GM23248 (cell line): ENCODE measurements at places on chromosomes 2 and 18.

DNA sequence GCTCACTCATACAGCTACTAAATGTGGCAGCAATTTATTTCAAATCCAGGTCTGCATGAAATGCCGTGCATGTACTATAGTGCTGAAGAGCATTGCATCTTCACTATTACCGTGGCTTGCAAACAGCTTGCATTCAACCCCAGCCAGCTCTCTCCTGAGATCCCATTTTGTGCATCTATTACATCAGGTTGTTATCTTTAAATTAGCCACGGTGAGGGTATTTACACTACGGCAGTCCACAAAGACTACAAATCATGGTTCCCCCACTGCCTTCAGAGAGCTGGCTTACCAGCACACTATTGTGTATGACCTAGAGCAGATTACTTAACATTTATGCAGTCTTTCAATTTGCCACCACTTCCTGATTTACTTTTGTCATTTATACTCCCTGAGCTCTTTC is 621.3 kb upstream of the LRATD1 start:
- no peaks in the 10 kb centered on the region for H3K4me1 ChIP-seq
- no peaks in the 10 kb centered on the region for H3K36me3 ChIP-seq
- DNase-seq, result no peak
- no peaks in the 10 kb centered on the region for H3K27me3 ChIP-seq
- H3K27ac ChIP-seq, result no peak overlapping the region

DNA sequence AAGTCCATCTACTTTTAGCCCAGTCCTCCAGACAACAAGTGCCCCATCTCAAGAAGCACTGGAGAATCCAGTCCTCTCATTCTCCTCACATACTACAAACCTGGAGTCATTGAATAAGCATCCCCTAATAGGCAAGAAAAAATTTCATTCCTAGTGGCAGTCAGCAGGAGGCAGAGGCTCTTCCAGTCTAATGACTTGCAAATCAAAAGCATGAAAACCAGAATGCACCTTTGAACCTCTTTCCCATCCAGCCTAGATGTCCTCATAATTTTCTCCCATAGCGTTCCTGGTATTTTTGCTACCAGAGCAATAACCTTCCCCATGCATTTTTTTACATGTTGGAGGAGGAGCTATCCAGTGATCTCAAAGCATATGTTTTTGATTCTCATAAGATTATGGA is 252.6 kb downstream of the TTC32 start:
- peak; percentile 66 for DNase-seq
- peak overlapping the region; percentile 67 for H3K27ac ChIP-seq
- peak overlapping the region; percentile 18 for H3K4me3 ChIP-seq
- no peaks in the 10 kb centered on the region for H3K27me3 ChIP-seq
- no peaks in the 10 kb centered on the region for H3K36me3 ChIP-seq

DNA sequence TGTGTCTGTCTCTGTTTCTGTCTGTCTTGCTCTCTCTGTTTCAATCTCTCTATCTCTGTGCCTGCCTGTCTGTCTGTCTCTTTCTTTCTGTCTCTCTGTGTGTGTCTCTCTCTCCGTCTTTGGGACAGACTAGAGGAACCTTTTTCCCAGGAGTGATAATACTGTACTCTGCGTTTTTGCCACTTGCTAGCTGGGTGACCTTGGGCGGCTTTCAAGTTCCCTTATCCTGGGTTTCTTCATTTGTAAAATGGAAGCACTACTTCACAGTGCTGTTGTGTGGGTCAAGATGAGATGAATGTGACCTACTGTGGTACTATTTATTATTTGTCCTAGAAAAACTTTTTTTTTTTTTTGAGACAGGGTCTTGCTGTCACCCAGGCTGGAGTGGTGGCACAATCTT is 42.4 kb downstream of the HPCAL1 start:
- no peak overlapping the region for H3K4me3 ChIP-seq
- no peaks in the 10 kb centered on the region for H3K36me3 ChIP-seq
- no peak for DNase-seq
- H3K27me3 ChIP-seq, result no peaks in the 10 kb centered on the region
- no peaks in the 10 kb centered on the region; the same call in 1 of the 2 replicates for H3K4me1 ChIP-seq

- no peaks in the 10 kb centered on the region for H3K4me1 ChIP-seq
- H3K27me3 ChIP-seq, result peaks cover 34% of the 10 kb centered on the region
- H3K4me3 ChIP-seq, result no peak overlapping the region
- H3K36me3 ChIP-seq, result no peaks in the 10 kb centered on the region
- no peak overlapping the region for H3K27ac ChIP-seq
- no peak for DNase-seq
These were observed 4.5 kb upstream of the NPPC start for GRCh38 chr2:231930593-231931281.

GRCh38 chr2:111535404-111535803 is 348.6 kb downstream of the ANAPC1 start:
- H3K36me3 ChIP-seq, result no peaks in the 10 kb centered on the region
- DNase-seq, result peak; percentile 72
- H3K27ac ChIP-seq, result peak overlapping the region; percentile 23
- peaks cover 21% of the 10 kb centered on the region for H3K4me1 ChIP-seq
- no peak overlapping the region for H3K4me3 ChIP-seq
- H3K27me3 ChIP-seq, result no peaks in the 10 kb centered on the region
